ENCODE measurements at places on chromosomes 3 and 15.

DNA sequence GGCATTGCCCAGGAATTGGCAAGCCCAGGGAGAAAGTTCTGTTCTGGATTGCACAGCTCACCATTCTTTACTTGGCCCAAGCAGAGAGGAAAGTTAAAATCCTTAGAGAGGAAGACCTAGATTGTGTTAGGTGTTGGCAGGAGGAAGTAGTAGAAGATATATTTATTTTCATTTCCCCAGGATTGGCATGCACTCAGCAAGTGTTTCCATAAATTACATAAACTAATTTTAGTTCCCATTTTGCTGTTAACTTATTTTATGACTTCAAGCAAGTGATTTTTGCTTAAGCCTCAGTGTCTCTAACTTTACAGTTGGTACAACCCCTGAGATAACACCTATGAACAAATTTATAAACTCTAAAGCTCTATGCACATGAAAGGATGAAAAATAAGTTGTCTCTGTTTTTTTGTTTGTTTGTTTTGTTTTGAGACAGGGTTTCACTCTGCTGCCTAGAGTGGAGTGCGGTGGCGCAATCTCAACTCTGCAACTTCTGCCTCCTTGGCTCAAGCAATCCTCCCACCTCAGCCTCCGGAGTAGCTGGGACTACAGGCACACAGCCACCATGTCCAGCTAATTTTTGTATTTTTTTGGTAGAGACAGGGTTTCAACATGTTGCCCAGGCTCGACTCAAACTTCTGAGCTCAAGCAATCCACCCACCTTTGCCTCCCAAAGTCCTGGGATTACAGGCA, 31.2 kb upstream of the TOP2B start:
- no peak for DNase-seq

GRCh38 chr3:109897734-109898133, 560.4 kb upstream of the DPPA4 start:
- DNase-seq, result no peak

DNA sequence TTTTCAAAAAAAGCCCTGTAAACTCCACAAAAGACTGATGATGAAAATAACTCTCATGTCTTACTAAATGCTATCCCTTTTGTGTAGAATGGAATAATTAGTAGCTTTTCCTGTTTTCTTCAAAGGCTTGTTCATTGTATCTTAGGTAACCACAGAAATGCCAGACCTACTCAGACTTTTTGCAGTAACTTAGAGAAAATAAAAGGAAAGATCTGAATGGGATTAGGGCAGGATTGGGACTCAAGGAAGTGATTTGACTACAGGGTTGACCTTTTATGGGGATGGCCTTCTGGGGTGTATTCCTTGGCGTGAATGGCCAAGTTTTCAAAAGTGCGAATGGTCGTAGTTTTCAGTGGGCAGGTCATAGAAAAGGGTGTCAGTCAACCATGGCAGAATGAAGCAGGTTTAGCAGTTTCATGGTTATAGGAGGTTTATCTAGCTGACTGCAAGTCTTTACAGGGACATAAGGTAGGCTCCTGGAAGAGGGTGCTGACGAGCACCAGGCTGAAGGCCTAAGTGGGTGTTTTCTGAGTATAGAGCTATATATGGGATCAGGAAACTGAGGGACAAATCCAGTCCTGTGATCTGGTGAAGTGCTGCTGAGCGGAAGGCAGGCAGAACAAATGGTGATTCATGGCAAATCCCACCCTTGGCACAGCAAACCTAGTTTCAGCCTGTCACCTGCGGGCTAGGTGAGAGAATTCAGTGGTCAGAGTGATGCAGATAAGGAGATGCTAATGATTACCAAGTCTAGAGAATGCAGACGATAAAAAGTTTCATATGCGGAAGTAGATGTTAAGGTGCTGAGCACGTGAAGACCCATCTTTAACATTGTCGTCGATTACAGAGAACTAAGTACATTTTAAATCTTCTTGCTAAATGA, 46.4 kb downstream of the IL1RAP start:
- DNase-seq, result no peak

GRCh38 chr3:178437236-178437635, 99.0 kb upstream of the KCNMB2 start:
- DNase-seq, result no peak

DNA sequence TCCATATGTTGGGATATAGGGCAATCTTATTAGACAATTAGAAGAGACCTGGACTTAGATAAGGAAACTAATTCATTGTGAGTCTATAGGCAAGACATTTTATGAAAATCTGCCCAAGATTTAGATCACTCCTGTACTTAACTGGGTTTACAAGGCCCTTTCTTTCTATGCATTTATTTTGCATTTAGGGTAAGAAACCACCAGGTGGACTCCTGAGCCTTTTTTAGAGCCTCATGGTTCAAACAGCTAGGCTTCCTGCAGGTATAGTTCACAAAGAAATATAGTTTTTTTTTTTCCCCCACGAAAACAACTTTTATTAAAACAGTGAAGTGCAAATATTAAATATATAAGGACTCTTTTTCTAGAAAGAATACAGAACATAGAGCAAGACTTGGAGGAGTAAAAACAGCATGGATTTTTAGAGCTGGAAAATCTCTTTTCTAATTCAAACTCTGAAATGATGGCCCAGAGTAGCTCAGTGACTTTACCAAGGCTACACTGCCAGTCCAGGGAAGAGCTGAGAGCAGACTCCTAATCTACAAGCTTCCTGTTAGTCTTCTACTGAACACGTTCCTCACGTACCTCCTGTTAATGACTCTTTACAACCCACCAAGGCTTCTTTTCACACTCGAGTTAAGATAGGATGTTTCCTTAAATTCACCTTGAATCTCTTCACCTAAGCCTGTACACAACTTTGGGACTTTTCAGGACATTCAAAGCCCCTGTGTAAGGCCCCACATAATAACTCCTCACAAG, 400.9 kb upstream of the ATP11B start:
- no peak for DNase-seq

- no peak for DNase-seq
These were observed 5.2 kb upstream of the CPLX3 start for GRCh38 chr15:74821091-74821789.

- no peak for DNase-seq
These were observed 2.6 kb downstream of the SPG21 start for GRCh38 chr15:64987136-64987535.

GRCh38 chr3:98068824-98069223, 18.1 kb upstream of the OR5AC2 start:
- DNase-seq, result no peak

GRCh38 chr15:48720646-48721045, 75.1 kb upstream of the FBN1 start:
- no peak for DNase-seq

- no peak for DNase-seq
These were observed 128.9 kb upstream of the BHLHE40 start for GRCh38 chr3:4850211-4850927.

DNA sequence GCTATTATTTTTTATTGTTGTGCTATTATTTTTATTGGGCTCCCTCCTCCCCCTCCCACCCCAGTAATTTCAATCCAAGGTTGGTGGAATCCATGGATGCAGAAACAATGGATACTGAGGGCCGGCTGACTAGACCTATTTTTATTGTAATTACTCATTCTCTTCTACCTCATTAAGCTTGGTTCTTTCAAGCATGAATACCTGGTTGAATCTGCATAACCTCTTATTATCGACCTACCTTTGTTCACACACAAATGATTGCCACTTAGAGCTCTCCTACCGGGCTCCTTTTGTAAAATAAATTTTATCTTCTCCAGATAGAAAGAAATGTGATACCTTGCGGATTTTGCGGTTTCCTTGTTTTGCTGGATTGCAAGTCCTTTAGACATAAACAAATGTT, 31.6 kb downstream of the BTD start:
- DNase-seq, result no peak
